Ascending aorta (tissue), 2 donors: ENCODE measurements at places on chromosomes 3 and 15.

- DNase-seq: no peak
Measured at GRCh38 chr15:40286061-40286532, 3.2 kb upstream of the ANKRD63 start.

DNA sequence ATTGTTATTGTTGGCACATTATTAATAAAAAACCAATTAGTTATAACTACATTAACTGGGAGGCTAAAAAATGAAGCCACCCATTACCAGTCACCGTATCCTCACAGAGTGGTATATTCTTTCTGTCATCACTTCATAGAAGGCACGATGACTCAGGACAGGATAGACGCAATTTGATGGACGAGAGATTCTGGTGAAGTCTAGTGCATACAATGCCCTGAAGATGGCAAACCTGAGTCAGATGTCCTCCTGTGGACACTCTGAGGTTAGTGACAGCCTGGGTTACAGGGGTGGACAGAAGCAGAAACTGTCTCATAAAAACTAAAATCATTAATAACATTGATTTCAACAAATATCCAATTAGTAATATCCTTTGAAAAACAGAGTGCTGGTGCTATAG, 150.3 kb downstream of the SLC9A9 start:
- no peak for DNase-seq

DNA sequence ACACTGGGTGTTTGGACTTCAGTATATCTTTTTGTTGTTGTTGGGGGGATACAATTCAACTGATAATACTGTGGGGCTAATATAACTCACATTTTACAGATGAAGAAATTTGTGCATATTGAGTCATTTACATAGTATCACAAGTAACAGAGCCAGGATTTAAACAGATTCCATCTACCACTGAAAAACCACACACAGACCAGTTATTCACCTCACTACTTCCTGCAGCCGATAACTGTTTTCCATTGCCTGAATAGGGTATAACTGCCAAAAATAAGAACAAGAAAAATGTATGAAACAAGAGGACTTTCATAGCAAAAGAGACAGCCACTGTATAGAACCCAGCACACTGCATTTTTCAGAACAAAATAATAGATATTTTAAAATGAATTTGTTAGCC, 215.8 kb upstream of the CNTN6 start:
- no peak for DNase-seq

DNA sequence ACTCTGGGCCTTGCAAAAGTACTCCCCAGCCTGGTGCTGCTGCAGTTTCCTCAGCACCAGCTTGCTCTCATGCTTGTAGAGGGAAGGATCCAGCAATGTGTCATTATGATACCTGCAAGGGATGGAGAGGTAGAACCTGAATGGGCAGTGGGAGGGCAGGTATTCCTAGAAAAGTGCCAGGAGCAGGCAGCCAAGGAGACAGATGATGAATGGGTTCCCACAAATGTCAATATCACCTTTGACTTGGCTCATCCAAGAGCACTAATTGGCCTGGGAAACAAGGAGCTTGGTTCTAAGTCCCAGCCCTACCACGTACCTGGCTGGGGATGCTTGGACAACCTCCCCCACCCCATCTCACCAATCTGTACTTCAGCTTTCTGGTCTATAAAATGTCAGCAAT, 9.4 kb downstream of the CILP start:
- DNase-seq: no peak

GRCh38 chr15:82663186-82663600, 16.0 kb upstream of the CPEB1 start:
- DNase-seq: no peak

GRCh38 chr3:182783106-182783505, 10.2 kb upstream of the ATP11B start:
- no peak for DNase-seq

- no peak for DNase-seq
Measured at GRCh38 chr3:196079682-196080081, 2.2 kb downstream of the TFRC start.

DNA sequence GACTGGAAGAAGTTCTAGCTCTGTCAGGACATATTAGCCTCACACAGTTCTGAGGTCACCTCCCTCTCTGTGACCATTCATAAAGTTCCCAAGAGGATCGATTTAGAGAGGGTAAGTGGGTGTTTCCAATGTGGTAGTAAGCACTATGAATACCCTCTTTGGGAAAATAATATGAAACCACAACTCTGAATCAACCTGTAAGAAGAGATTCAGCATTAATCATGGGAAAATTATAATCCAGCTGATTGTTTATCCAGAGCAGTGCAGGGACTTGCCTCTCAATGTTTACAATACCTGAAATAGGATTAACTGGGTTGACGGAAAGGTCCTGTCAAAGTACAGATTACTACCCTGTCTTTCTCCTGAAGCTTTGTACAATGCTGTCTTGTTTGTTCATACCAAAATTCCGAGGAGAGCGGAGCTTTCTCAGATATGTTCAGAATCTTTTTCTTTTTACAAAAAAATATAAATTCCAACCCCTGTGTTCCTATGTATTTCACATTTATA, 302.9 kb upstream of the DPPA4 start:
- DNase-seq: no peak
